HL-60 (cell line): ENCODE measurements at places on chromosomes 11 and 22.

GRCh38 chr11:111086058-111086457 lies 159.5 kb upstream of the POU2AF2 start:
- DNase-seq = no peak

DNA sequence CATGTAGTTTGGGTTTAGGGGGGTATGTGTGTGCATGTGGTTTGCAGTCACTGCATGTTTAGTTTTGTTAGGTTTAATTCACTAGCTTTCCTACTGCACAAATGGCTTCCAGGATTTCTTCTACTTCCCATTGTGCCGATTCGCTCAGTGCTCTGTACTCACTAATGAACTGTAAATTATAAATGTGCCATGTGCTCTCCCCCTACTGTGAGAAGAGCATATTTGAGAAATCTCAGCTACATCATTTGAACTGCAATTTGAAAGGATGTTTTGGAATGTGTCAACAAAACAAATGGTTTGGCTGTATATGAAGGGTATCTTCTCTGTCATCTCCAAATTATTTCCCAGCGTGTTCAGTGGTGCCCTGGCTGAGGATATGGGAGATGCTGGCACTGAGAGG lies 28.1 kb downstream of the CYB5R2 start:
- no peak for DNase-seq

DNA sequence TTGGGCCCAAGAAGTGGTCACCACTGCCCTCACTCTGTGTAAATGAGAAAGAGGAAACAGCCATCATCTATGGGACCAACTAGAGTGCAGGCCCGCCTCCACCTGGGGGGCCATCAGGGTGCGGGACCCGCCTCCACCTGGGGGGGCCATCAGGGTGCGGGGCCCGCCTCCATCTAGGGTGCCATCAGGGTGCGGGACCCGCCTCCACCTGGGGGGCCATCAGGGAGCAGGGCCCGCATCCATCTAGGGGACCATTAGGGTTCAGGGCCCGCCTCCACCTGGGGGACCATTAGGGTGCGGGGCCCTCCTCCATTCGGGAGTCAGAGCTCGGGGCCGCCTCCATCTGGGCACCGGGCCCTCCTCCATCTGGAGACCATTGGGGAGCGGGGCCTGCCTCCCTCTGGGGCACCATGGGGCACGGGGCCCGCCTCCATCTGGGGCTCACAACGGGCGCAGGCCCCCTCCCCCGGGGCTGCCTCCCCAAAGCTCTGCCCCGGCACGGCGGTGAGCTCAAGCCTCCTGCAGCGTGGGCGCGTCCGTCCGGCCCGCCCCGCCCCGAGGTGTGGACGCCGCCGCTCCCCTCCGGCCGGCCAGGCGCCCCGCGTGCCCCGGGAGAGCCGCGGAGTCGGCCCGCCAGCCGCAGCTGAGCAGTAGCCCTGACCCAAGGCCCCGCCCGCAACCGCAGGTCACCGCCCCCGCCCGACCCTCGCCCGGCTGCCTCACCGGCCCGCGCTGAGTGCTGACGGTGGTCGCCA lies 512 bp downstream of the TOLLIP start:
- no peak for DNase-seq

DNA sequence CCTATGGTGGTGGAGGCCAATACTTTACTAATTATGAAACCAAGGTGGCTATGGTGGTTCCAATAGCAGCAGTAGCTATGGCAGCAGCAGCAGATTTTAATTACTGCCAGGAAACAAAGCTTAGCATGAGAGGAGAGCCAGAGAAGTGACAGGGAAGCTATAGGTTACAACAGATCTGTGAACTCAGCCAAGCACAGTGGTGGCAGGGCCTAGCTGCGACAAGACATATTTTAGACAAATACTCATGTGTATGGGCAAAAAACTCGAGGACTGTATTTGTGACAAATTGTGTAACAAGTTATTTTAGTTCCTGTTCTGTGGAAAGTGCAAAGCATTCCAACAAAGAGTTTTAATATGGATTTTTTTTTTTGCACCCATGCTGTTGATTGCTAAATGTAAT lies 42.6 kb downstream of the PGM2L1 start:
- no peak for DNase-seq

GRCh38 chr11:64522843-64523380 lies 68.1 kb upstream of the SLC22A12 start:
- DNase-seq = no peak

DNA sequence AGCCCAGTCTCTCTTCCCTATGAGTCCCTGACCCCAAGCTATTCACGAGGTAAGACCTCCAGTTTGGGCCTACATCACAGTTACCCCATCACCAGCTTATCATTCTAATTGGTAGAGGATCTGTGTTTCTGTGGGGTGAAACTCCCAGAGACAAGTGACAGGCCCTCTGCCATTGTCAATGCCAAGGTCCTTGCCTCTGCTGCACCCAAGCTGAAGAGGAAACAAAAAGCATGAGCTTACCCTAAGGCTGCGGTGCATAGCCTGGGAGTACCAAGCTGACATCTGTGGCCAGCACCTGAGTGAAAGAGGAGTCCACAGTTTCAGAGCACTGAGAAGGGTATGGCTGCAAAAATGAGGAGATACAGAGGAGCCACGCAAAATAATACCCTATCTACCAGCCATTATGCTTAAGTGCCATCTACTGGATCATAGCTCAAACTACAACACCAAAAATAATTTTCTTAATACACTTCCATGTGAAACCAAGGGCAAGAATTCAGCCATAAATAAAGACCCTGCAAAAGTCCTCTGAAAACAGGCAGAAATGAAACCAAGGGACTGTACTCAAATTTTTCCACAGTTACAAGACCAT lies 62.3 kb upstream of the ANO5 start:
- no peak for DNase-seq

DNA sequence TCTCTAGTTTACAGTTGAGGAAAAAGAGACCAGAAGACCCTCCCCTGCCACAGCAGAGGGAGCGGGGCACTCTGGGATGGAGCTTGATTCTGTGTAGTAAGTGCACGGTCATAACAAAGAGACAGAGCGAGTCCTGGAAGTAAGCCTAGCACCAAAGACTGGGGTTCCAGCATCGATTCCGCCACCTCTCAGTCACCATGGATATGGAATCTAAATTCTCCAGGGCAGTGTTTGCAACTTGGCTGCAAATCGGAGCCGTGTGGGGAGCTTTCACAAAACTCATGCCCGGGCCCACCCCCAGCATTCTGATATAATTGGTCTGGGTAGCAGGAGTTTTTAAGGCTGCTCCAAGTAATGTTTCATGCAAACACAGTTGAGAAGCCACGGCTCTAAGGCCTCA lies 129.5 kb upstream of the OPCML start:
- no peak for DNase-seq

- DNase-seq = no peak
Measured at GRCh38 chr22:48103126-48103875, 1340.9 kb downstream of the TBC1D22A start.
